ENCODE measurements at places on chromosomes 2 and 18.

GRCh38 chr2:214504599-214505376 lies 93.9 kb downstream of the VWC2L start:
- DNase-seq = no peak

GRCh38 chr2:202760848-202761247 lies 110.7 kb downstream of the ICA1L start:
- no peak for DNase-seq

- no peak for DNase-seq
These were observed 48.0 kb upstream of the ITM2C start for GRCh38 chr2:230816735-230817134.

DNA sequence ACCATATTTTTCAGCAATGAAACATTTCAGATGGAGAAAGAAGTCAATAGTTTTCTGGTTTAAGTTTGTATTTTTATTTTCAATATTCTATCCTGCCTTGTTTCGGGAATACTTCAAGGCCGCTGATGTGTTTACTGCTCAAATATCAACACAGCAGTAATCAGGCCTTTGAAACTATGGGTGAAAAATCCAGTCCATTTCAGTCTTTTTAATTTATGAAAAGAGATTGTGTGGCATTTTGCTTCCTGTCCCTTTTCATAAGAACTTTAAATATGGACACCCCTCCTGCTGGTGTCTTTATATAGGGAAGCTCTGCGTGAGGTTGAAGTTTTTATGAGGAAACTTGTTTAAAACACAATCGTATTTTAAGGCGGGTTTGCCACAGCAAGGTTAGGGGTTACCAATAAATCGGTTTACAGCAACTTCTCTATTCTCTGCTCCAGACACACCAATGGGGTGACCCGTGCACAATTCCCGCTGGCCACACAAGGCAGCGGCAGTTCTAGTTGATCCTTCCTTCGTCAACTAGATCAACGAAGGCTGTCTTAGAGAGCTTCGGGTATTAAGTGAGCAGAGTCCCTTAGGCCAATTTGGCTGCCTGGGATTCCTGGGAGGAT lies 1.2 kb upstream of the TANC1 start:
- DNase-seq = no peak

DNA sequence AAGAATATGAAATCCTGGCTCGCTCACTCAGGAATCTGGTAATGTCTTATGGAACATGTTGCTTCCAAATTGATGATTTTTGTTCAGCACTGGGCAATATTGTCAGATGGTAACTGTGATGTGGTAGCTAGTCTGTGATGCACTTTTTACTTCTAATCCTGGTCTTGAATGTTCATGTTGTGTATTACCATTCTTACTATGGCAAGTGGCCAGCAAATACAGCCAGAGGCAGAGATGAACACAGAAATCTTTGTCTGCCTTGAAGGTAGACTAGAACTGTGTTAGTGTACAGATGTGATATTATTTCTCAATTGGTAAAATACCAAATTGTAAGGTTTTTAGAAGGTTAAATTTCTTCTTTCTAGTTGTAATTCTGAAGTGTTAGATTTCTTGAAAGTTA lies 83.3 kb downstream of the UBE2E3 start:
- no peak for DNase-seq

DNA sequence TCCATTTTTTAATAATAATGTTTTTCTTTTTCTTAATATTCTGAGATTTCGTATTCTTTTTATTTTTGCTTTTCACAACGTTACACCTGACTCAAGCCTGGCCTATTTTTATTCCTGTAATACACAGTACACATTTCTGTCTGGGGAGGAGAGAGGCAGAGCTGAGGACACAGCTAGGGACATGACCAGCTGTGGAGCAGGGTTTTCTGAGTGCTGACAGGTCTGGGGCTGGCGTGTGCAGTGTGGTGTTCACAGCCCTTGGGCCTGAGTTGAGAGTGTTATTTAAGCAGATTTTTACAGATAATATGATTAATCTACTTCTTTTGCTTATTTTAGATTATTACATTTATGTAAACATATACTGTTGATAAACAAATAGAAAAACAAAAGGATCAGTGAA lies 55.9 kb downstream of the ZAP70 start:
- no peak for DNase-seq

- peak; percentile 55 for DNase-seq
These were observed 63.2 kb upstream of the TMEM17 start for GRCh38 chr2:62568983-62569837.

- DNase-seq = peak; percentile 37
These were observed 135.9 kb upstream of the ARL4C start for GRCh38 chr2:234632527-234633391.

DNA sequence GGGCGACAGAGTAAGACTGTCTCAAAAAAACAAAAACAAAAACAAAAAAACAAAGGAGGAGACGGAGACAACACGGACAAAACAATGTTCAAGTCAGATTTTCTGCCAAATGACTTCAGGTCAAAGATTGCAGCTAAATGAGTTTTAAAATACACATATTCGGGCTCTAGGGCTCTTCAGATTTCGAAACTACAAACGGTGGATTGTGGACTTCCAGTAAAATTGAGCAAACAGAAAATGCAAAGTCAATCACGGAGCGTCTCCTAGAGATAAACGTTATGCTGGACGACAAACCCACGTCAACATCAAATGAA lies 558 bp downstream of the MRPS5 start:
- DNase-seq = peak; percentile 56

- no peak for DNase-seq
These were observed 6.3 kb downstream of the MSGN1 start for GRCh38 chr2:17822445-17823117.

DNA sequence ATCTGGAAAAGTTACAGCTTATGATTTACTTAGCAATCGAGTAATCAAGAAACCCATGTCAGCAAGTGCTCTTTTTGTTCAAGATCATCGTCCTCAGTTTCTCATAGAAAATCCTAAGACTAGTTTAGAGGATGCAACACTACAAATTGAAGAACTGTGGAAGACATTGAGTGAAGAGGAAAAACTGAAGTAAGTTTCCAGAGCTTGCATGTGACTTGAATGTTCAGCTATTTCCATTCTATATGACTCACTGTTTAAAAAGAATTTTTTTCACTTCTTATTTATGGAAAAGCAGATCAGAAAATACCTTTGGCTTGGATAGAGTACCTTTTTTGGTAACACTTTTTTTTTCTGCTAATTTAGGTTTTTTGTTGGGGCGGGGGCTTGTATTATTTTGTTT lies 70.7 kb downstream of the PMS1 start:
- DNase-seq = no peak

GRCh38 chr2:85971366-85971765 lies 82.6 kb upstream of the ST3GAL5 start:
- no peak for DNase-seq

GRCh38 chr2:63675026-63675425 lies 86.3 kb downstream of the MDH1 start:
- no peak for DNase-seq

- DNase-seq = peak; percentile 68
These were observed 17.3 kb upstream of the KLHL23 start for GRCh38 chr2:169716238-169716886.
